ENCODE measurements at places on chromosomes 6 and 20. TPM values are rescaled to one million over a fixed set of nuclear protein-coding genes. Genes with fewer than 3 reads are reported as not detected.

The DYNLT2 gene
- total RNA-seq: 0.63 TPM

The TCF21 gene
- 4.7 TPM for total RNA-seq

The C20orf202 gene
- total RNA-seq: 0.13 TPM

The PI3 gene
- not detected for total RNA-seq

The SIRPB1 gene
- 6.2 TPM for total RNA-seq

The SLC13A3 gene
- 2.4 TPM for total RNA-seq

The PACRG gene
- under 0.01 TPM for total RNA-seq

The MYL9 gene
- 170 TPM for total RNA-seq

The CDH4 gene
- total RNA-seq: 12.4 TPM

The DDO gene
- 0.25 TPM for total RNA-seq

The OR12D3 gene
- not detected for total RNA-seq

Data from mesangial cell (primary cell).